ENCODE measurements at places on chromosomes 12 and 14. TPM values are rescaled to one million over a fixed set of nuclear protein-coding genes. Genes with fewer than 3 reads are reported as not detected.

GRCh38 chr12:117805865-117806264, 162.9 kb downstream of the KSR2 start:
- no peaks in the 10 kb centered on the region for H3K27me3 ChIP-seq
- no peaks in the 10 kb centered on the region for H3K4me1 ChIP-seq
- H3K27ac ChIP-seq: no peak overlapping the region

RBM19 gene
- 71.0 TPM for total RNA-seq

GRCh38 chr12:117433878-117434277, 72.5 kb upstream of the NOS1 start:
- H3K4me1 ChIP-seq: no peaks in the 10 kb centered on the region
- no peak overlapping the region for H3K4me3 ChIP-seq
- no peaks in the 10 kb centered on the region for H3K36me3 ChIP-seq
- no peak overlapping the region for H3K27ac ChIP-seq
- DNase-seq: no peak
- H3K27me3 ChIP-seq: no peaks in the 10 kb centered on the region

DNA sequence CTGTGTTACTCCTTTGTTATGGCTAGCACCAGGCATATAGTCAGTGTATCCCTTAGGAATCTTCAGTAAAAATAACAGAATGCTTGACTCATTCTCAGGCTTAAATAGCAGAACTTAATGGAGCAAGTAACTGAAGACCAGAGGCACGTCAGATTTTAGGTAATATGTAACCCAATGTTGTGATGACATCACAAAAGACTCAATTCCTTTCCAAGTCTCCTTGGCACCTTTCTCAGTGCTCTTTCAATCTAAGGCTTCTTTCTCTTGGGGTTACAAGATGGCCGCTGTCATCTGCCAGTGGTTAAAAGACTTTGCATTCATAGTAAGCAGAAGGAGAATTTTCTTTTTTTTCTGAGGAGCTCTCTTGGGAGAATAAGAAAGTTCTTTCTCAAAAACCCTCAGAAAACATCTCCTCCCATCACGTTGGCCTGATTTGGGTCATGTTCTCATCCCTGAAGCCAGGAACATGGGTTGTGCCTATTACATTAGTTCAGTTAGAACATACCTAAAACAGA, 33.4 kb upstream of the DCN start:
- H3K27me3 ChIP-seq: no peaks in the 10 kb centered on the region
- no peaks in the 10 kb centered on the region for H3K4me1 ChIP-seq
- no peak for DNase-seq
- no peak overlapping the region for H3K4me3 ChIP-seq
- no peaks in the 10 kb centered on the region for H3K36me3 ChIP-seq

TAS2R14 gene
- 2.2 TPM for total RNA-seq

Measured in CD4-positive, alpha-beta memory T cell (primary cell).